ENCODE measurements at places on chromosomes 11 and 22.

- DNase-seq, result no peak
Observed at GRCh38 chr11:63761188-63761587, 7.4 kb downstream of the ZFTA start.

DNA sequence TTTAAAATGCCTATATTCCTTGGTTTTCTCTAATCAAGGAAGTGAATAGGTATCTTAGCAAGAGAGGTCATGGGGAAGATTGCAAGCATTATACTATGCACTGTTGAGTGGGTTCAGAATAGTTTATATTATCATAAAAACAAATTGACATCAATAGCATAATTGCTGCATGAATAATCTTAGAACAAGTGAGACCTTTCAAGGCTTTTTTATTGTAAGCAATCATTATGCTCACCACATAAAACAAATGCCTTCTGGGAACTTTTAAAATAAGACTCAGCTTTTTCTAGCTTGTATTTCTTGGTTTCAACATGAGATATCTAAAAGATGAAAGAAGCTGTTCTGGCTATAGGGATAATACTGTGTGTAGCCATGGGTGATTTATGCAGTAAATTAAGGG lies 135.6 kb upstream of the ZC3H12C start:
- DNase-seq, result no peak

DNA sequence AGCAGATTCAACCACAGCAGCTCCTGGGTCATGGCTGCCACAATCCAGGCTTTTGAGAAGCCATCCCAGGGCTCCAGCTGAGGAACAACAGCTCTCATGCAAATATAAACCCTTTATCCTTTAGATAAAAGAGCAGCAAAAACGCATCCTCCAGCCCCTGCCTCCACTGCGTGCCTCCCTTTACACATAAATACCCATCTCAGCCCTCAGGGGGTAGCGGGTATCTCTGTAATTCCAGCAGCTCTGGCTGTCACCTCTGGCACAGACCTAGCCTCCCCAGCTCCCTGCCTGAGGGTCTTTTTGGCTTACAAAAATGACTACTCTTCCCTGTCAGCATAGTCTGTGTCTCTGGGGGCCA lies 21.6 kb downstream of the LMO1 start:
- no peak for DNase-seq

DNA sequence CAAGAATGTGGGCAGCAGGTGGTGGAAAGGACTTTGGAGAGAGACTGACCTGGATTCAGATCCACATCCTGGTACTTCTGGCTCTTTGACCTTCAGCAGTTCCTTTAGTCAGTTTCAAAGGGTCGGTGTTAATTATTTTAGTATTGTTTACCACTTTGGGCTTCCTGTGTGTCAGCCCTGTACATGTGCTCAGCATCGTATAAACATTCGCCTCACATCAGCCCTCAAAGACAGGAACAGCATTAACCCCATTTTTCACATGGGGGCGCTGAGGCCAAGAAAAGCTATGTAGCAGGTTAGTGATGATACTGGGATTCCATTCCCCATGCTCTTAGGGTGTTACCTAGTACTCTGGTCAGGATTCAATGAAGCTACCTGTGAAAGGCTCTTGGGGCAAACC lies 72.1 kb upstream of the YWHAH start:
- DNase-seq, result no peak

- DNase-seq, result no peak
Observed at GRCh38 chr11:126695293-126695692, 305.3 kb downstream of the KIRREL3 start.

DNA sequence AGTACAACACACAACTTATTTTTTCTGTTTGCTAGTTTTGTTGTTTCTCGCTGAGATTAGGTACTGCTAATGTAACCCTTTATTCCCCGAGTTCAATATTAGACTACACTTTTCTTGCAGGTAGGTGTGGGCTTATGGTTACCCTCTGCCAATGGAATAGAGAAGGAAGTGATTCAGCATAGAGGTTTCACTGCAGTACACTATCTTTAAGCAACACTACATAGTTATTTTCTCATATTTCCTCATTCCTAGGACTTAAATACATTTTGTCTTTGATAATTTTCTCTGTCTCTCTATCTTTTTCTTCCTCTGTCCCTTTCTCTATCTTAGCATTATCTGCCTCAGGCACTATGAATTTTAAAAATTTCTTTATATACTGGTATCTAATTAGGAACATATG lies 791.0 kb downstream of the FAM181B start:
- DNase-seq, result no peak

DNA sequence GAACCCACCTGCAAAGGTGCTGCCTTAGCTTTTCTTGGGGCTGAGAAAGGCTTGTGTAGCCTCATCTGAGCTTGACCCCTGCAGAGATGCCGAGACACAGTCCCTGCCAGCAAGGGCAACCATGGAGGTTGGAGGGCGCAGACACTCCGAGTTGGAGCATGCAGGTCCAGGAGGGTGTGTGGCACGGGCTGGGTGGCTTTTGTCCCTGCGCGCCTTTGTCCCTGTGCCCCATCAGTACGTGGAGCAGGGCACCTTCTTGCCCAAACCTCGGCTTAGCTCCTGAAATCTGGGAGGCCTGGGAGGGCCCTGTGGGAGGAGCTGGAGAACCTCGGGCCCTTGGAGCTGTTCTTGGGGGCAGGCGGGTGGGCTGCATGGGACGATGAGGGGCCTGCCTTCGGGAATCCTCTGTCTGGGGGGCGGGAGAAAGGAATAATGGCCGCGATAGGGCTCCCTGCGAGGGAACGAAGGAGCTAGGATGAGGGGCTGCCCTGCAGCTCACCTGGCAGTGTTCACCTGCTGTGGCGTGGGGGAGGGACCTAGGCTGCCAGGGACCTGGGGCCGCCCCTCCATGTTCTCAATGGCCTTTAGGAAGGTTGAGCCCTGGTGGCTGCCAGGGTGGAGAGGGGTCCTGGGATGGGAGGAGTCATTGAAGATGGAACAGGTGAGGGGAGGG lies 3.4 kb downstream of the BRSK2 start:
- no peak for DNase-seq

DNA sequence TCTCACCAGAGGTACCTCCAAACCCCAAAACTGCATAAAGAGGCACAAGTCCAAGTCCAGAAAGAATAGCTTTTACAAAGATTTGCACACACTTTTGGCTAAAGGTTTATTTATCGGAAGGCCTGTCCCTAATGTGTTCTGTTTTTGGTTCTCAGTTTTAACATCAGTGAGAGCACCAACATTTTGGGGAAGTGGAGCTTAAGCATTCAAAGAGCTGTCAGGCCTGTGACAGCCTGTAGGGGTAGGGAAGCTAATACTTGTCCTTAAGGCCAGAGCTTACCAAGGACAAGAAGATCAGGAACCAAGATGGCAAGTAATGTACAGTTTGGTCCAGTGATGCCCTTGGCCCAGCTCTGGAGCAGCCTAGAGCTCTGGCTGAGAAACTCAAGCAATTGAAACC lies 38.9 kb upstream of the SCUBE2 start:
- DNase-seq, result no peak

GRCh38 chr22:29877620-29878019 lies 5.4 kb upstream of the MTMR3 start:
- no peak for DNase-seq

GRCh38 chr11:64859542-64860414 lies 15.3 kb upstream of the CDC42BPG start:
- no peak for DNase-seq

GRCh38 chr22:22168941-22169867 lies 75.4 kb upstream of the VPREB1 start:
- DNase-seq, result no peak

GRCh38 chr11:63769042-63769713 lies 603 bp upstream of the ZFTA start:
- no peak for DNase-seq
